ENCODE measurements at places on chromosomes 2 and 18.

DNA sequence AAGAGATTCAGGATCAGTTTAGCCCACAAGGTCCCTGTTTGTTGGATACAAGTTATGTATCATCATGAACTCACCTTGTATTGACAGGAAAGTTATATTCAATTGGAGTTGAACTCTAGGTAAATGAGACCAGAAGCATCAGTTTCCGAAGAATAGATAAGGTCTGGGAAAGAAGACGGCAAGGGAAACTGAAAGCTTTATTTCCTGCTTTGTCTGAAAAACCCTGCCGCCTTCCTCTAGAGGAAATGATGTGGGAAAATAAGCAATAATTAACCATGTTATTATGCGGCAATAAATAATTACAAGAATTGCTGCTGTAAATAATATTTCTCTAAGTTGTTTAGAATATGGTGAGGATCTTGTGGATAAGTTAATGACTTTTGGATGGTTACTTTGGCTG lies 32.0 kb downstream of the LPIN1 start:
- no peak for DNase-seq

GRCh38 chr2:72892506-72893173 lies 5.4 kb downstream of the SPR start:
- DNase-seq = peak; percentile 62

DNA sequence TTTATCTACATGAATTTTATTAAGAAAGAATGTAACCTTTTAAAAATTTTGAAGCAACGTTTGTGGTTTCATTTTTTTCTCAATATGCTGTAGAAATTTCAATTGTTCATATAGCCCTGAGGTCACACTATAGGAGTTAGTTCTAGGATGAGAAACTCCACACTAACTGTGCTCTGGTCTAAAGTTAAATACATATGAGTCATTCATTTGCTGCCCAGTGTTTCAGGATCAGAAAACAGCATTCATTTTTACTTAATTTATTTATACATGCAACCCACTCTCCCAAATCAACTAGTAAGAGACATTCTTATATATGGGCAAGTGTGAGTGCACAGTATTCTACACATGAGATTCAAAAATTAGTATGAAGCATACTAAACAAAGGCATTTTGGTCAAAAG lies 137.9 kb downstream of the DOCK10 start:
- DNase-seq = no peak

DNA sequence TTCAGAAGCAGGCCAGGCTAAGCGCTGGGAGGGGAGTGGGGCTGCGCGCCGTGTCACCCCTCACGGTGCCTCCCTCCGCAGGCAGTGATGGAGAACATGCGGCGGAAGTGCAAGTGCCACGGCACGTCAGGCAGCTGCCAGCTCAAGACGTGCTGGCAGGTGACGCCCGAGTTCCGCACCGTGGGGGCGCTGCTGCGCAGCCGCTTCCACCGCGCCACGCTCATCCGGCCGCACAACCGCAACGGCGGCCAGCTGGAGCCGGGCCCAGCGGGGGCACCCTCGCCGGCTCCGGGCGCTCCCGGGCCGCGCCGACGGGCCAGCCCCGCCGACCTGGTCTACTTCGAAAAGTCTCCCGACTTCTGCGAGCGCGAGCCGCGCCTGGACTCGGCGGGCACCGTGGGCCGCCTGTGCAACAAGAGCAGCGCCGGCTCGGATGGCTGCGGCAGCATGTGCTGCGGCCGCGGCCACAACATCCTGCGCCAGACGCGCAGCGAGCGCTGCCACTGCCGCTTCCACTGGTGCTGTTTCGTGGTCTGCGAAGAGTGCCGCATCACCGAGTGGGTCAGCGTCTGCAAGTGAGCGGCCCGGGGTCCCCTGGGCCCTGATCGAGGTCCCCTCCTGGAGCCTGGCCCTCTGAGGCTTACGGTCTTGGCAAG lies 12.2 kb downstream of the WNT10A start:
- no peak for DNase-seq

DNA sequence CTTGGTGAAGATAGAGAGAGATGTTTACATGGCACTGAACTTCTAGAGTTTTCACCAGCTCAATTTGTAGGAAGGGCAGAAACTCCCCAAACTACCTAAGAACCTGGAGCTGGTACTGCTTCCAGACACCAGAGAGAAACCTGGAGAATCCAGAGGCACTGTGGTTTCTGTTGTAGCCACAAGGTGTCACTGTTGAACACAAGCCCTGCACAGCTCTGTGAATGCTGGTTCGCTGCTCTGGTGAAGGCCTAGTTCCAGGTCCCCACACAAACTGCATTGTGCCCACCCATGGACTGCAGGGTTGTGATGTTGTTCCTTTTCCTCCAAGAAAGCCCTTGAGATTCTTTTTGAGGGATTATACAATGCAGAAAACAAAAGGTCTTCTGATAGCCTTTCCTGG lies 150.5 kb upstream of the HS6ST1 start:
- no peak for DNase-seq
